BE2C (cell line): ENCODE measurements at places on chromosomes 1 and 21.

DNA sequence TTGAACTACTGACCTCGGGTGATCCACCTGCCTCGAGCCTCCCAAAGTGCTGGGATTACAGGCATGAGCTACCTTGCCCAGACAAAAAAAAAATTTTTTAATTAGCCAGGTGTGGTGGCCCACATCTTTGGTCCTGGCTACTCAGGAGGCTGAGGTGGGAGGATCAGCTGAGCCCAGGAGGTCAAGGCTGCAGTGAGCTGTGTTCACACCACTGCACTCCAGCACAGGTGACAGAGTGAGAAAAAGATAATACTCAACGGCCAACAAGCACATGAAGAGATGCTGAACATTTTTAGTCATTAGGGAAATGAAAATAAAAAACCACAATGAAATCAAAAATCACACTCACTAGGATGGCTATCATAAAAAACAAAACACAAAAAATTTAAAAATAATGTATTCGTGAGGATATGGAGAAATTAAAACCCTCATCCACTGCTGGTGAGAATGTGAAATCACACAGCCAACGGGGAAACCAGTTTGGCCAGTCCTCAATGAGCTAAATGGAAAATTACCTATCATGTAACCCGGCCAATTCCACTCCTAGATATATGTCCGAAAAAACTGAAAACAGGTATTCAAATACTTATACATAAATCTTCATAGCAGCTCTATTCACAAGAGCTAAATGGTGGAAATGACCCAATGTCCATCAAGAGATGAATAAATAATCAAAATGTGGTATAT is 41.2 kb downstream of the ENAH start:
- DNase-seq = no peak

DNA sequence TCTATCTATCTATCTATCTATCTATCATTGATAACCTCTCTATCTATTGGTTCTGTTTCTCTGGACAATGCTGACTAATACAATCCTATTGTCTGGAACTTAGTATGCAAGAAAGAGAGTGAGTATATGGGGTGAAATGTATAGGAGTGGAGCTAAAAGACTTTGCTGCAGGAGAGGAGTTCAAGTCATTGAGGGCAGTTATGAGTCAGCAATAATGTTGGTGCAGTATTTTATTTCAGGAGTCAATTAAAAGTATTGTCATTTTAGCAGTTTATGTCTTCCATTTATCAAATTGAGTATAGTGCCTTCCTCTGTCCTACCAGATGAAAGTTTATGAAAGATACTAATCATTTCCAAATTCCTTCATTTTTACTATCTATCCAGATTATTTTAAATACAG is 55.8 kb downstream of the MAP3K7CL start:
- DNase-seq = no peak

DNA sequence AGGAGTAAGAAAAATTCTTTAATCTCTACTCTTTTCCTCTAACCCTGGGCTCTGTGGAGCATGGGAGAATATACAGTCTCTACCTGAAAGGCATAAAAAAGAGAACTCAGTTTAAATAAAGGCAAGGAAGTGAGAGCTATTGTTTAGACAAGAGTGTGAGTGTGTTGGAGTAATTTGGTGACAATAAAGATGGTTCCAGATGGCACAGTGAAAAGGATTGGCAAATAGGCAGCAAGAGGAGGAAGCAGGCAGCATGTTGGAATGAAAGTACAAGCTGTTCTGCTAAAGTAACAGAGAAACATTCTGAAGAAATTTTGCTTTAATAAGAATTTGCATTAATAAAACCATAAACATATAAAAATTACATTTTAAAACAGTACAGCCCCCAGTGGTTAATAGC is 163.4 kb downstream of the DNM3 start:
- no peak for DNase-seq

DNA sequence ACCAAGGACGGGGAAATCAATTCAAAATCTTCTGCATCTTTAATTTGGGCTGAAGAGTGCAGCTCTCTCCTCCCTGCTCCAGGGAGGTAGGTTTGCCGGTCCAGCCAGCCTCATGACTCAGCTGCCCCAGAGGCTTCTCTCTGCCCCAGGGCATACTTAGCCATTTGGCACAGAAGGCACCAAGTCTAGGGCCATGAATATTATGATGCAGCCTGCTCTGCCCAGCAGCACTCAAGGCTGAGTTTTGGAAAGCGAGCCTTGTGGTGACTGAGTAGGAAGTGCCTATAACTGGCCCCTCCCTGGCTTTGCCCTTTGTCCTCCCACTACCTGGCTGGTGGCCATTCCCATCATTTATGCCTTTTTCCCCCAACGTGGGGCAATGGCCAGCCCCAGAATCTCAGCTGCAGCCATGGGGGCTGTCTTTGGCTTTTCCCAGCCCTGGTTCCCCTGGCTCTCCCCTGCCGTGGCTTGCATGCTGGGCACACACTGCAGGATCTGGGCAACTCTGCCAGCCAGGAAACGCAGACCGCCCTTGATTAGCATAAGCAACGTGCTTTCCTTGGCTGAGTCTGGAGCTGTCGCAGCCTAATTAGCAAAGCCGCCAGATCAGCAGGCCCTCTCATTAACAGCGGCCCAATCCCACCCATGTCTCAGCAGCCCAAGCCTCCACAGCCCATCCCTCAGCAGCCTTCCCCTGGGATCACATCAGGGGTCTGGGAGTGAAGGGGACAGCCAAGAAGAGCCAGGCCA is 258.6 kb upstream of the TMEM51 start:
- no peak for DNase-seq

DNA sequence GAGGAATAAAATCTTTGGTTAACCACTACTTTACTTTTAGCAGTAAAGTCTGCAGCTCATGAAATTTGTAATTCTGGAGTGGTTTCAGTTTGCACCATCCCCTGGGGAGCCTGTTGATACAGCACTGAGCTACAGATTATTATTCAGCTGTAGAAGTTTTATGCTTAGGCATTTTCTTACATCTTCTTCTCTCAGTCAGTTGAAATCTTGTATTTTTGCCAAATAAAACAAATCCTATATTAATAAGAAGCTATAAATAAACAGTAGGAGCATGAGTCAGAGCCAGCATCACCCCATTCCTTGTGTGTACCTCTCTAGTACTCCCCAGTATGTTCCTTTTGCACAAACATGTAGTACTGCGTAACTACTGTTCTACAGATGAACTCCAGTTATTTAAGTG is 118.9 kb downstream of the ATF6 start:
- no peak for DNase-seq

- no peak for DNase-seq
These were observed 8.3 kb upstream of the ERICH3 start for GRCh38 chr1:74681851-74682250.
